ENCODE measurements at places on chromosomes 16 and 17.

DNA sequence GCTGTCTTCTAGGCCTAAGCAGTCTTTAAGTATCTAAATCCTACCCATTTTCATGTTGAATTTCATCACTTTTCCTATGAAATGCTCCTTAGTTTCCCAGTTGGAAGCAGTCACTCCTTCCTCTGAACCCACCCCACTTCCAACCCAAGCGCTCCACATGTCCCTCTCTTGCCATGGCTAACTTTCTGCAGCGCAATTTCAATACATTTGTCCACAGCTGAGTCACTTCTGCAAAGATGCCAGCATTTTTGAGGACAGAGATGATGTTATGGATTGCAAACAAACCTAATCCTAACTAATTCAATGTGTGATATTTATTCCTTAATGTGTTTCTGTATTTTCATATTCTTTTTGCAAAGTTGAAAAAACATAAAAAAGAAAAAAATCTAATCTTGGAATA, 71.7 kb downstream of the HLF start:
- no peak for DNase-seq

DNA sequence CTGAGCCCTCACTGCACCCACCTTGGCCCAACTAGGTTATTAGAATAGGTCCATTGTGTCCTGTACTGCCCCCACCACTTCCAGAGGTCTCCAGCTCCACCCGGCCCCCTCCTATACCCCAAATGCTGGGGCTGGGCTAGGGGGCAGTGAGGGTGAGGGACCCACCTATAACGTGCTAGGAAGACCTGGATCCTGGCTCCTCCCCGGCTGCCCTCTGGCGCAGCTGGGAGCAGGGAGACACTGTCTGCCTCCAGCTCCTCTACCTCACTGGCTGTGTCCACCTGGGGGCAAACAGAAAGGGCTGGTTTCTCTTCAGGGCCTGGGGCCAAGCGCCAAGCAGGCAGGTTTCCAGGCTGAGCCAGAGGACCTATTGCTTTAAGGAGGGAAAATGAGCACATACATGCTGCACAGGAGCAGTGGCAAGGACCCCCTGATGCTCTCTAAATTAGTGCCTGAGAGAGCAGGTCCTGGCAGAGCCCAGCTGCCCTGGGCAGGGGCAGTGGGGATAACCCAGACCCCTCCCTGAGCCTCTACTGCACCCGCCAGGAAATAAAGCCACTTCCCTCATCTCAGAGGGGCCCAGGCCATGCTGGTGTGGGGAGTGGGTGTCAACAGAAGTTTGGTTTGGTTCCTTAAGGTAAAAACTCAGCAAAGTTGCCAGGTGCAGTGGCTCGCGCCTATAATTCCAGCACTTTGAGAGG, 12.2 kb downstream of the TSPOAP1 start:
- no peak for DNase-seq

GRCh38 chr17:29718446-29719039, 95.8 kb upstream of the CORO6 start:
- DNase-seq, result no peak

- DNase-seq, result no peak
Observed at GRCh38 chr16:90020260-90020837, 1.1 kb upstream of the DBNDD1 start.

DNA sequence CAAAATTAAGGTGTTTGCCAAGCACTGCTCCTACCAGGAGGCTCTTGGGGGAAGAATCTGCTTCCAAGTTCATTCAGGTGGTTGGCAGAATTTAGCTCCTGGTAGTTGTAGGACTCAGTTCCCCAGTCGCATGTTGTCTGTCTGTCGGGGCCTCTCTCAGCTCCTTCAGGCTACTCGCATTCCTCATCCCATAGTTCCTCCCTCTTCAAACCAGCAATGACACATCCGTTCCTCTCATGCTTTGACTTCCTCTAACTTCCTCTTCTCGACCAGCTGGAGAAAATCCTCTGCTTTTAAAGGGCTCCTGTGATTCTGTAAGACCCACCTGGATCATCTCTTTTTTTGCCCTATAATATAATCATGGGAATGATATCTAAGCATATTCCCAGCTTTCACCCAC, 108.1 kb downstream of the PMP22 start:
- no peak for DNase-seq

GRCh38 chr17:41377546-41377945, 4.6 kb downstream of the KRT34 start:
- DNase-seq, result no peak

- no peak for DNase-seq
Observed at GRCh38 chr17:64786337-64786736, 124.2 kb upstream of the SMURF2 start.
